T-cell (primary cell): ENCODE measurements at places on chromosomes 4 and X.

DNA sequence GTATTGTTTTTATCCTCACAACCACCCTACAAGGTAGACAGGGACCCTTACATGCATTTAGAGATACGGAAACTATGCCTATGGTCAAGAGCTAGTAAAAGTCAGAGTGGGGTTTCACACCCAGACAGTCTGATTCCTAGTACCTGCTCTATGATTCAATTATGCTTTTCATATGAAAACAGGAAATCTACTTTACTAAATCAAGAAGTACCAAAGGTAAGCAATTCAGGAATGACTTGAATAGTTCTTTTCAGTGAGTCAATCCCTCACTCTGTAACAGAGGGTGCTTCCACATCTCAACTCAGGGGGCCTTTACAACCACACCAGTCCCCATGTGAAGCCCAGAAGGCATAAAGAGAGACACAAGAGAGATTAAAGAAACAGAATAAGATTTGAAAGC, 191.4 kb downstream of the PPP3CA start:
- no peaks in the 10 kb centered on the region for H3K36me3 ChIP-seq
- H3K4me1 ChIP-seq: no peaks in the 10 kb centered on the region
- DNase-seq: no peak

- no peak for DNase-seq
- H3K36me3 ChIP-seq: no peaks in the 10 kb centered on the region
- H3K27ac ChIP-seq: peak overlapping the region; percentile 18
- H3K4me3 ChIP-seq: no peak overlapping the region
Measured at GRCh38 chr4:7647600-7648543, 213.1 kb upstream of the PSAPL1 start.

GRCh38 chr4:25938787-25939186, 24.8 kb downstream of the SMIM20 start:
- H3K27me3 ChIP-seq: peaks cover 3% of the 10 kb centered on the region
- H3K36me3 ChIP-seq: no peaks in the 10 kb centered on the region
- no peak overlapping the region for H3K4me3 ChIP-seq
- H3K4me1 ChIP-seq: no peaks in the 10 kb centered on the region

DNA sequence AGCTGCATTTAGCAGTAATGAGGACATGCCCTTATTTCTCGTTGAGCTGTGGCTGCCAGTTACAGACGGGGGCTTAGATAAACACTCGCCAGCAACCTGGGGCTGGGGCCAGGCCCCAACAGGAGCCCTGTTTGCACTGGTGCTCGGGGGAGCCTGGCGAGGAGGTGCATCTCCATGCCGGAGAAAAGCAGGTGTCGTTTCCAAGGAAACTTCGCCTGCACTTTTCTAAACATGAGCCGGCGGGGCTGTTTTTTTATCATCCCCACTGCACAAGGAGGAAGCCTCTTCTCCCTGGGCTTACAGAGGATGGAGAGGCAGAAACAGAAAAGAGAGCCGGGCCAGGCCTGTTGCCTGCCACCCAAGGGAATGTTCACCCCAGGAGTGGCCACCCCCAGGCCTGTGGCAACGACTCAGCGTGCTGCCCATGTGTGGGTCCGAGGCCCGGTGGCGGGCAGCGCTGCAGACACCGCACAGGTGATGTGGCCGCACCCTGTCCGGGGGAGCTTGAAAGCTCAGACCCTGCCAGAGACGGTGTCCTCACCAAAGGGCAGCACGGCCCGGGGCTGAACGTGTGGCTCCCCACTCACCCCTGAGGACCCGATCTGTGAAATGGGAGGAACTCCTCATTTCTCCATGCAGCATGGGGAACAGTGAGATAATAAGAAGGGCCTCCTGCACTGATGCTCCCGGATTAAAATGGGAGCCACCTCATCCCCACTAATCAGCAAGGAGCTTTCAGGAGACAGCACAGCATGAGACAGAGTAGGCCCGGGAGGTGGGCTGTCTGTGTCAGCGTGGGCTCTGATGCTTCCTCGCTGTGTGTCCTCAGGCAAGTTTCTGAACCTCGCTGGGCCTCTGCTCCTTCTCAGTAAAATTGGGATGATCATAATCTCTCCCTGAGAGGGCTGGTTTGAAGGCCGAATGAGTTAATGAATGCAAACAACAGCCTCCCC, 33.8 kb upstream of the ADRA2C start:
- H3K4me1 ChIP-seq: no peaks in the 10 kb centered on the region
- no peak overlapping the region for H3K4me3 ChIP-seq
- H3K27me3 ChIP-seq: no peaks in the 10 kb centered on the region
- no peak overlapping the region for H3K27ac ChIP-seq

DNA sequence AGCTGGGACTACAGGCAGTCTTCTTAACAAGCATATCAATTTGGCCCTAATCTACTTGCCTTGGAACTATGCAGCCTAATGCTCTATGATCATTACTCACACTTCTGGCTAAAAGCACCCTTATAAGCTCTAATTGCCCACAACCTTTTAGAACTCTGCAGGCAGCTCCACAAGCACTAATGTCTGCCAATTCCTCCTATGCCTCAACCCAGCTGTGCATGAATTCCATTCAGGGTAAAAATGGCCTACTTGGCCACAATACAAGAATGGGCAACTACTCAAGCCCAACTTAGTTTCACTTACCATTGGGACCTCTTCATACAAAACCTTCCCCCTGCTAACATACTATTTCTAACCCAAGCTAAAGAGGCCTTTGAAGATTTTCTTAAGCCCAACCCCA, 51.7 kb downstream of the ZNF718 start:
- H3K36me3 ChIP-seq: no peaks in the 10 kb centered on the region
- H3K4me1 ChIP-seq: no peaks in the 10 kb centered on the region
- no peaks in the 10 kb centered on the region for H3K27me3 ChIP-seq
- DNase-seq: no peak

DNA sequence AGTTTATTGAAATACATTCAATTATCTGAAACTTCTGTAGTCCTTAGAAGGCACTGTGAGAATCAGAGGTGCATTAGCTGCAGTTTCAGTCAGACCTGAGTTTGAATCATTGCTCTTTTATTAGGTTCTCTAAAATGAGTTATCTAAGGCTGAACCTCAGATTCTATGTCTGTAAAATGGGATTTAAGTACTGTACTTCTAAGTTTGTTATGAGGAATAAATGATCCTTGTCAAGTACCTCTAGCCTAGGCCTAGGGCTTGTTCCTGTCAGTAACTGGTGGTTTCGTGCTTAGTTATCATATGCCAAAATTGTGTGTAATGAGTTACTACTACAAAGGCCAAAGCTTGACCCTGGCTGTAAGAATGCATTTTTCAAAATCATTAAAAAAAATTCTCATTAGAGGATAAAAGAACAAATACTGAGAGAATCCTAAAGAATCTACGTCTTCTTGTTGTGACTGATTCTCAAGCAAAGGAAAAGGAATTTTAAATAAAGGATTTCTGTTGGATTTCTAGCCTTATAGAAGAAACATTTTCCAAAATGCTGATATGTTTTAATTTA, 65.8 kb downstream of the SLIT2 start:
- peaks cover 2% of the 10 kb centered on the region for H3K27me3 ChIP-seq
- no peak overlapping the region for H3K4me3 ChIP-seq
- DNase-seq: no peak
- no peaks in the 10 kb centered on the region for H3K4me1 ChIP-seq
- no peak overlapping the region for H3K27ac ChIP-seq

- no peaks in the 10 kb centered on the region for H3K27me3 ChIP-seq
- H3K4me3 ChIP-seq: no peak overlapping the region
- H3K4me1 ChIP-seq: no peaks in the 10 kb centered on the region
- DNase-seq: no peak
- peaks cover 23% of the 10 kb centered on the region for H3K36me3 ChIP-seq
Measured at GRCh38 chrX:23726191-23726590, 16.9 kb downstream of the ACOT9 start.

GRCh38 chrX:43002526-43003203, 224.7 kb upstream of the PPP1R2C start:
- no peaks in the 10 kb centered on the region for H3K36me3 ChIP-seq
- no peaks in the 10 kb centered on the region for H3K4me1 ChIP-seq
- no peak overlapping the region for H3K4me3 ChIP-seq
- no peak overlapping the region for H3K27ac ChIP-seq
- no peak for DNase-seq

GRCh38 chr4:148068065-148068911, 336.4 kb downstream of the ARHGAP10 start:
- no peaks in the 10 kb centered on the region for H3K27me3 ChIP-seq
- H3K4me1 ChIP-seq: no peaks in the 10 kb centered on the region
- H3K27ac ChIP-seq: no peak overlapping the region
- DNase-seq: no peak

GRCh38 chr4:176409627-176410026, 89.9 kb downstream of the SPCS3 start:
- H3K27me3 ChIP-seq: no peaks in the 10 kb centered on the region
- no peak for DNase-seq
- H3K27ac ChIP-seq: no peak overlapping the region
- no peaks in the 10 kb centered on the region for H3K4me1 ChIP-seq
